CD8-positive, alpha-beta T cell (primary cell): ENCODE measurements at places on chromosomes 1 and 21. TPM values are rescaled to one million over a fixed set of nuclear protein-coding genes. Genes with fewer than 3 reads are reported as not detected.

GRCh38 chr1:79388694-79389361 lies 382.3 kb upstream of the ADGRL4 start:
- DNase-seq = no peak

DNA sequence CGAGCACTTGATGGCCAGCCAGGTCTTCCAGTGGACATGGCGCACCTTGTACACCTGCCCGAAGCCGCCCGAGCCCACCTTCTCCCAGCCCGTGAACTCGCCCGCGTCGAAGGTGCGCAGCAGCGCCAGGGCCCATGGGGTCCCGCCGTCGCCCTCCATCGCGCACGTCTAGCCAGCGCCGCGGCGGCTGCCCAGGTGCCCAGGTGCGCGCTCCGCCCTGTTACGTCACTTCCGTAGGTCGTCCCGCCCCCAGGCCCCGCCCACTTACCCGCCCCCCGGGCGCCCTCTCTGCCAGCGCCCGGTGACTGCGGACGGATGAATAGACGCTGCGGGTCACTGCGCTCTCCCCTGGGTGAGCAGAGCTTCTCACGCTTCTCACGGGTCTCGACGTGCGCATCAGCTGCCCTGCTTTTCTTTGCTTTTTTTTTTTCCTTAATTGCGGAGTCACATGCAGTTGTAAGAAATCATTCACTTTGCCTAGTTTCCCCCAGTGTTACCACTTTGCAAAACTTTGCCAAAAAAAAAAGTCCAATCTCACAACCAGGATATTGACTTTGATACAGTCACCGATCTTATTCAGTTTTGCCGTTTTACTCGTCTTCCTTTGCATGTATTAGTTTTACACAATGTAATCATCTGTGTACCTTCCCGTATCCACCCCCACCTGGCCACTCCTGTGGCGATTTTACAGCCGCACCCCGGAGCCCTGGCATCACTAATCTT lies at the start of gene RIPK4:
Gene RIPK4, minus strand, starts transcription at position 170 of the 723 bp plus-strand sequence. Its CDS starts 11 bp downstream, at position 159.
- DNase-seq = peak; percentile 45

- no peak for DNase-seq
These were observed 207.0 kb downstream of the BARHL2 start for GRCh38 chr1:90510143-90510542.

DNA sequence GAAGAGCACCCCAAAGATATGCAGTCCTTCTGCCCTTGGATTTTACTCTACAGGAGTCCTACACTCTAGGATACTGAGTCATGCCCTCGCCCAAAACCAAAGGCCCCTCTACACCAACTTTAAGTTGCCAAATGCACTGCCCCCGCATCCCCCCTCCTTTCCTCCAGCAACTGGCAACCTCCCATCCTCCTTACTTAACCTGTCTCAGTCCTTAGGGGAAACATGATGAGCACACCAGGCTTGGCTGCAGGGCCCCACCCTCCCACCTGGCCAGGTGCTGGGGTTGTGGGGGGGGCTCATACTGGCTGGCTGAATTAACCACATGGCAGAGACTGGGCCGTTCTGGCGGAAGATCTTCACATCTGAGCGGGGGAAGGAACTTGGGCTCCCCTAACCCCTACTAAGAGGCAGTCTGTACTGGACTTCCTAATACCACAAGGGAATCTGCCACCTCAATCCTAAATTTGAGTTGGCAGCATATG lies 1.2 kb downstream of the HDGF start:
- DNase-seq = peak; percentile 50

GRCh38 chr21:40208206-40208947 lies 341.1 kb downstream of the PCP4 start:
- DNase-seq = no peak

DNA sequence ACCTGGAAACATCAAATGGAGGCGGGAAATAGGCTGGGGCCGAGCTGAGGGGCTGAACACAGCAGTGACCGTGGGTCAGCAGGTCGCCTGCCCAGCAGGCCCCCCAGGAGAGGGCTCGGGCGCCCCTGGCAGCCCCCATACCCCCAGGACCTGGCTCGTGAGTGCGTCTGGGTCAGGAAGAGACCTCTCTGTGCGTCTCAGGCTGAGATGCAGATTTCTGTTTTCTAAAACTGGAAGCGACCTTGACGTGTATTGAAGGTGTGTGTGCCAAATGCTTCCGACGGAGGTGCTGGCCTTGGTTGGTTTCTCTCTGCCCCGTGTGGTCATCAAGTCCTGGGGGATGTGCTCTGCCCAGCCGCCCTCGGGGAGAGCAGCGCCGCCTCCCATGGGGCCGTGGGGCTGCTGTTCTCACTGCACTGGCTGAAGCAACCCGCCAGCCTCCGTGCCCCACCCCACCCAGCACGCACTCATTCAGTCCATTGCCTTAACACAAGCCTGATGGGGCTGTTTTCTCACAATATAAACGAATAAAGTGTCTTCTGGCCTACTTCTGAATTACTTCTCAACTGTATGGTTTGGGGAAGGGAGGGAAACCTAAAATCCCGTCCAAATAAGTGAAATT lies 7.4 kb downstream of the PEX10 start:
- DNase-seq = no peak

- DNase-seq = no peak
These were observed 147.7 kb downstream of the SYT2 start for GRCh38 chr1:202562444-202563060.

DNA sequence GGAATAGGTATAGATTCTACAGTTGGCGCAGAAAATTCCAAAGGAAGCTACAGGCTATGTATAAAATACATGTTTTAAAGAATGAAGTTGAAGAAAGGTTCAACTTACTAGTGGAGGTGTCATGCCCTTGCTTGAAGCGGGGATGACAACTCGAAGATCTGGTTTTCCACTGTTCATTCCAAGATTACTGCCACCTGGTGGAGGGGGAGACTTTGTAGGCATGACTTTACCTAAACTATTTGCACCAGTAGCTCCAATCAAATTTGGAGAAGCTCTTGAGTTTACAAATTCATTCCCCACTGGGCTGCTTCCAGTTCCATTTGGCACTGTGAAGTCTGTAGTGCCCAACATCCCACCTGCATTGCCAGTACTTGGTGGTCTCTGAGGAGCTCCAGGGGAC lies 81.7 kb downstream of the AXDND1 start:
- no peak for DNase-seq

DNA sequence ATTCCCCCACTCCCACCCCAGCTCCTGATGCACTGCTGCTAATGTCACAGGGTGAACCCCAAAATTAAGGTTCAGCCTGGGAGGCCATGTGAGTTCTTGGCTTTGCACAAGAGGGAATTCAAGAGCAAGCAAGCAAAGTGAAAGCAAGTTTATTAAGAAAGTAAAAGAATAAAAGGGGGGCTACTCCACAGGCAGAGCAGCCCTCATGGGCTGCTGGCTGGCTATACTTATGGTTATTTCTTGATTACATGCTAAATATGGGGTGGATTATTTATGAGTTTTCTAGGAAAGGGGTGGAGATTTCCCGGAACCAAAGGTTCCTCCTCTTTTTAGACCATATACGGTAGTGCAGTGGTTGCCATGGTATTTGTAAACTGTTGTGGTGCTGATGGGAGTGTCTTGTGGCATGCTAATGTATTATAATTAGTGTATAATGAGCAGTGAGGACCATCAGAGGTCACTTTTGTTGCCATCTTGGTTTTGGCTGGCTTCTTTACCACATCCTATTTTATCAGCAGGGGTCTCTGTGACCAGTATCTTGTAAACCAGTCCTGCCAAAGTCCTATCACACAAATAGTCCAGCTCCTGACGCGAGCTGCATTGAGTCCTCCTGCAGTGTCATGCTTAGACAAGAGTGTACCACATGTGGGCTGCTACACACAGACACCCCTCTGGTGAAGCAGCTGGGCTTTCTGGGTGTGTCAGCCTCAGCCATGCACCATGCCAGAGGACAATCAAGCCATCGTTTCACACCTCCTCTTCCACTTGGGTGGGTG lies 46.4 kb upstream of the CSF1 start:
- no peak for DNase-seq

DNA sequence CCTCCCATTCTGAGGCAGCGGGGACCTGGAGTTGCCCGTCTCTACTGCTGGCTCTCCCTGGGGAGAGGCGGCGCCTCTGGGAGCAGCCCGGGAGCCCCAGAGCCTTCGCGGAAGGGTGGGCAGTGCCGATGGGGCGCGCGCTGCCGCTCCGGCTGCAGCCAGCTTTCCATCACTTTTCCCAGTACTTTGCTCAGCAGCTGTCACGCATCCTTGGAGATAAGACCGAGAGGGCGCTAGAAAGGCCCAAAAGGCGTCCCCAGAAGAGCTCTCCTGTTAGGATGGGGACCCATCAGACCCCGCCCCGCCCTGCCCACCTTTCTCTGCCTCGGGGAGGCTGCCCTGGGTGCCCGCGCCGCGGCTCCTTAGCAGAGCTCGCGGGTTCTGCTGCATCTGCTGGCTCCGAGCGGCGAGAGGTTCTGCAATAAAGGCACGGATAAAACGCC lies 534 bp downstream of the KCNH1 start:
- DNase-seq = peak; percentile 34

- DNase-seq = peak; percentile 28
These were observed at the start of gene ITGB2 for GRCh38 chr21:44920694-44921604. TSS of gene ITGB2 (minus strand) at chr21:44920899. CDS start at chr21:44910782, 10,117 bp downstream.

DNA sequence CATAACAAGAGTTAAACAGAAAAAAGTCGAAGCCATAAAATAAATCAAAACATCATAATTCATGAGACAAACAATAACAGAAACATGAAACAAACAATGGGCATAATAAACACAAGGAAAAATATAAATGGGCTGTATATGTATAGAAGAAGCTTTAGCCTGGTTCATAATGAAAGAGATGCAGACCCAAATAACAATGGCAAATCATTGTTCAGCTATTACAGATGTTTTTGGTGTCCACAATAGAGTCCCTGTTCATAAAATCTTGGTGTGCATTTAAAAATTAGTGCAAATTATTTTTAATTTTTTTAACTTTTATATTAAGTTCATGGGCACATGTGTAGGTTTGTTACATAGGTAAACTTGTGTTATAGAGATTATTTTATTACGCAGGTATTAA lies 1185.9 kb upstream of the B3GALT2 start:
- DNase-seq = no peak

DNA sequence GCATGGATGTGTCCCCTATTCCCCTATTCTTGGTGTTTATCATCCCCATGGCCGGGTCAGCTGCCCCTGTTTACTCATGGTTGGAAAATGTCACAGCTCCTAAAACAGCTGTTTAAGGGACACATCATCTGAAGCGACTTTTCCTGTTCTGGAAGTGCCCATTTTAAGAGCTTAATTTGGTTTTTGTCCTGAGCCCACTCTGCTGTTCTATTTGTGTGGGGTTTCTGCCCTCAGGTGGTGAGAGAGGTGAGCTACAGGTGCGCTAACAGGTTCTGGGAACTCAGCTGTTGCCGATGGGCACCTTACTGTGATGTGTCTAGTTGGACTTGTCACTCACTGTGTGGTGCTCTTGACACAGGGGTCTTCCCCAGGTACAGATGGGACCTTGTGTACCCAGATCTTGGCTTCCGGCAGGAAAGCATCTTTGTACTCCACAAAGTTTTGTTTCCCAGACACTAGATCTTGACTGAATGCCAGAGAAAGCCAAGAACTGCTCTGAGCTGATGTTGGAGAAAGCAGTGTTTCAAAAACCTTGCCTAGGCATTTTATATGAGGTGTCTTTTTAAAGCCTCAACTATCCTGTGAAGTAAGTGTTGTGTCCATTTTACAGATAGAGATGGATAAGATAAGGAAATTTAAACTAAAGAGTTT lies 59.0 kb upstream of the CD1D start:
- no peak for DNase-seq

DNA sequence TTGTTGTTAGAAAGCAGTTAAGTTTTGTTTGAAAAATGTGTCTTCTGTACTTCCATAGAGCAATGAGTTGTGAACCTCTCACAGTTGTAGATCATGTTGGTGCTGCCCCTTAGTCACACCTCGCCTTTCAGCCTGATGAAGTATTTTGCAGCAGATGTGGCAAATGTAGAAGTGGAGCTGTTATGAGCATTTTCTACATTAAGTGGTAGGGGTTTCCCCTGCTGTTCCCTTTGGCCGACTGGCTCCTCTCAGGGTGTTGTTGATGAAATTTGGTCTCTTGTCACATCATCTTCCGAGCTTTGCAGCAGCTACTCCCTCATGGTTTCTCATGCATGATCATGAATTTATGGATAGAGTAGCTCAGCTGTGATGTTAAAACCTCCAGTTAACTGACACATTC lies 33.6 kb upstream of the DENND1B start:
- DNase-seq = no peak

DNA sequence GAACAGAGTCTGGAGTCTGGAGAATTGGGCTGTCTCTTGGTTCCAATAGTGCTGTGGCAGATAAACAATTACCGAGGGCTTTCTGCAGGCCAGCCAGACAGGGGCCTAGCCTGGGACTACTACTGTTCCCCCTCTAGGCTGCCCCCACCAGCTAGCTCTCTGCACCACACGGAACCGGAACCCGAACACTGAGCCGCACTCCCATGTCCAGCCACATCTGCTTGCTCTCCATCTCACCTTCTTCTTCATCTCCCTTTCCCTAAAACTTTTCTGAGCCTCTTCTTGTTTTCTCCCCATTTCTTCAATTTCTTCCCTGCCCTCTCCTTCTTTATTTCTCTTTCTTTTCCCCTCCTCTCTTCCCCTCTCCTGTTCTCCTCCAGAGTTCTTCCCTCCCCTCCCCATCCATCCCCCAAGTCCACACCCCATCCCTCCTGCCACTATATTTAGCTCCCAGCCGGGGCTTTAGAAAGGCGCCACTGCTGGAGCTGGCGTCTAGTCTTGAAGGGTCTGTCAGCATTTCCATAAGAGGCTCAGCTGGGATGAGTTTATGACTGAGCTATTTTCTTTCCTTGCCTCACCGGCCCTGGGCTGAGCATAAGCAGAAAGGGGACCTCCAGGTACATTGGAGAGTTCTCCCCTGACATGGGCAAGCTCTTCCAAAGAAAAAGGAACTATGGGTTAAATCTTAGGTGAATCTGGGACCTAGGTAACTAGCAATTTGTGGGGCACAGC lies 25.7 kb upstream of the ATP2B4 start:
- DNase-seq = no peak

DNA sequence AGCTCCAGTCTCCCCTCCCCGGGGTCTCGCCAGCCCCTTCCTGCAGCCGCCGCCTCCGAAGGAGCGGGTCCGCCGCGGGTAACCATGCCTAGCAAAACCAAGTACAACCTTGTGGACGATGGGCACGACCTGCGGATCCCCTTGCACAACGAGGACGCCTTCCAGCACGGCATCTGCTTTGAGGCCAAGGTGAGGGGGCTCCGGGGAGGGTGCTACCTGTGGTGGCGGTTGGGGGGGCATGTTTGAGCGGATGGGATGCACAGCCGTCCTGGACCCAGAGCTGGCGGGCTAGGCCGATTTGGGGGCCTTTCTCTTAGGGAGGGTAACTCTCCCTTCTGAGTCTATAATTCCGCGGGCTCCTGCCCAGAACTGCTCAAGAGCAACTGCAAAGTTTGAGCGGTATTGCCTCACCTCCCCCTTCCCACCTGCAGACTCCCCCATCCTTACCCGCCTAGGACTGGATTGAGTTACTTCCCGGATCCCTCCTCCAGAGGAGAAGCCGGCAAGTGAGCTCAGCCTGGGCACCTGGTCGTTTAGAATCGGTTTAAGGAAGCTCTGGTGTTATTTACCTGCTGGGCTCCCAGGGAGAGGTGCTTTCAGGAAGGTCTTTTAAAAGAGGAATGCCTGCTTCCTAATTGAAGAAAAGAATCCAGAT lies 730 bp downstream of the NOS1AP start:
- peak; percentile 50 for DNase-seq

Gene ELOA
- 43.3 TPM for total RNA-seq

Gene KIF17
- not detected for total RNA-seq

Gene F13B
- not detected for total RNA-seq

Gene OR2L5
- not detected for total RNA-seq

Gene DCST1
- 0.30 TPM for total RNA-seq

Gene CCDC190
- not detected for total RNA-seq
